Activated CD8-positive, alpha-beta memory T cell treated with anti-CD3 and anti-CD28 coated beads, Interleukin-2, amount 50 U/mL, for 4 hours (primary cell): ENCODE measurements at places on chromosomes 11 and 22.
A peak's percentile ranks its signal among the peaks of the same experiment; 100 is the strongest.

DNA sequence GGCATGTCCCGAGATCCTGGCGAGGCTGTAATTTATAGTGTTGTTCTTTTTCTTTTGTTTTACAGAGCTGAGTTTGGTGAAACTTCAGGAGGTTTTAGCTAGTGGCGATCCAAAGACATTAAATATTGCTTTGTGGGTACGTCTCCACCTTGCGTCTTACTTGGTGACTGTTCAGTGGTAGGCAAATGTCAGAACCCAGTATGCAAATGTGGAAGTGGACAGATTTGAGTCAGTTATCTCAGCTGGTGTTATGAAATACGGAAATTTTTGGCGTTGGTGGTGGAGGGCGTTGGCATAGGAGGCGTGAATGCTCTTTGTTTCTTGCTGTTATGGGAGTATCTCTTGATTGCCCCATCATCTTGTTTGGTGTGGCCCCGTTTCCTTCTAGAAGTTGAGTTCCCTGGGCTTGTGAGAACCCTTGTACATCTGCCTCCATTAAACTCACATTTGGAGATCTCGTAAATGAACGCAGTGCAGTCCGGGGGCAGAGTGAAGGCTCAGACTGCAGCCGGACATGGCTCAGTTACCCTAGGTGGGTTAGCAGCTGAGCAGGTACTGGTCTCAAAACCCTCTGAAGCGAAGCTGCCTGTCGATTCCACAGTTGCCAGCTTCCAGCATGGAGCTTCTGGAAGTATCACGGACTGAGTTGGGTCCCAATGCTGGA is 39.9 kb downstream of the PTPRJ start:
- DNase-seq: peak; percentile 25

DNA sequence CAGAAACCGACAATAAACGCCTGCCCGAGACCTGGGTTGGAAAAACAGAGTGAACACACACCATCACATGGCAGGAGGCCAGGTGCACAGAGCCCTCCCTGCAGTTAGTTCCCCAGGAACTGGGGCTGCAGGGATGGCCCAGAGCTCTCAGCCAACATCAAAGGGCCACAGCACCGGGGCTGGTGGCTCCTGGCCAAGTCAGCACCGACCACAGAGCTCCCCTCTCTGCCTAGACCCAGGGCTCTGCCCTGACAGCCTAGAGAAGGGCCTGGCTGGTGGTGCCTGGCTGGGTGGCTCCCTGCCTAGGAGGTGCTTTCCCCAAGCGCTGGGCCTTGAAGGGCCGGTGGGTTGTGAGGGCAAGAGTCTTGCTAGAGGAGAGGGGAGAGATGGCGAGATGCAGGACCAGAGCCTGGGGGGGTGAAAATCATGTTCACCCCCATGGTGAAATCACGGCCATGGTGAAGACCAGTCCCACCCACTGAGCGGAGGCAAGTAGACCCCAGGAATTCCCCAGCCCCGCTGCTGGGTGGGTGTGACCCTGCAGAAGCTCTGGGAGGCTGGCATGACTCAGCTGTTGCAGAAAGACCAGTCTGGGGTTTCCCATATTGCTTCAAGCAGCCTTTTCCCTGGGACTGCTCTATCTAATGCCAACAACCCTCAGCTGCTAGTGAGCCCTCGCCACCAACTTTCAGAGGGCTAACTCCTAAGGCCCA is 7.2 kb upstream of the BID start:
- peak; percentile 71 for DNase-seq

GRCh38 chr11:1830322-1831223 is 4.2 kb upstream of the SYT8 start:
- DNase-seq: no peak

GRCh38 chr22:44181912-44182587 is 1.3 kb downstream of the PARVG start:
- peak; percentile 27 for DNase-seq

DNA sequence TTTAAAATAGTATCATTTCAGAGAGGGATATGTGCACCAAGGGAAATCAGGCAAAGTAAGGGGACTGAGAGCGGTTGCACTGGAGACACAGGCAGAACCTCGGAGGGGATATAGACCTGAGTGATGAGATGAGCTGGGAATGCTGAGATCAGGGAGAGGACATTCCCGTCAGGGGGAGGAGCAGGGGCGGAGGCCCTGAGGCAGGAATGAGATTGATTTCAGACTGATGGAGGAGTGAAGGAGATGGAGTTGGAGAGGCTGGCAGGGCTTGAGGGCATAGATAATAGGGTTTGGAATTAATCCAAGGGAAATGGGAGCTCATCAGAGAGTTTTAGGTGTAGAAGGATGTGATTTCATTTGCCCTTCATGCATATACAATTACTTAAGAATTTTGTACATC is 13.2 kb downstream of the CD6 start:
- DNase-seq: no peak

DNA sequence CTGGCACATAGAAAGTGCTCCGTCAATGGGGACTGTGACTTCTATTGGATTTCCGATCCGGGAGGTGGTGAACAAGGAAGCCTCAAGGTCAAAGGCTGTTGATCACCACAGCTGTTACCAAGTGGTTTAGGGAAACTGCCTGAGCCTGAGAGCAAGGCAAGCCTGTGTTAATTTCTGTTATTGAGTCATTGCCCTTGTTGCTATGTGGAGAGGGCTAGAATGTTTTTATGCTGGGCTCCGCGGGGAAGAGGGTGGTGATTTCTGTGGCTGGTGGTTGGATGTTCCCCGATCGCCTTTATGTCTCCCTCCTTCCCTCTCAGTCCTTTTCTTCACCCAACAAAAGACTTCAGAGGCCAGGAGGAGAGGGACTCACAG is 108.5 kb upstream of the ALX4 start:
- no peak for DNase-seq

- DNase-seq: no peak
These were observed 740.5 kb downstream of the BRD1 start for GRCh38 chr22:49087198-49087597.

DNA sequence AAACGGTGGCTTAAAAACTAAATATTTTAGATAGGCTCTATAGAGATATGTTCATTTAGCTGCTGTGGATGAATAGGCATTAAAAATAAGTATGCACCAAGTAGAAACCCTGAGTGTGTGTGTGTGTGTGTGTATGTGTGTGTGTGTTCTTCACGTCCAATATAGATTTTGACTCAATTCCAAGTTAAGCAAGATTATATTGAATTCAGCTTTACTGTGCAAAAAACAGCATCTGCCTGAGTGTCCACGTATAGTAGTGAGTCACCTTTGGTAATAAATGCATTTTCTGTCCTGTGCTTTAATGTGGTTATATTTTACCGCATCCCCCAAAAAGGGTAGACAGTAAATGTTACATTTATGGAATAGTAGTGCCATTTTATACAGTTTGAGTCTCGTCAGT is 71.2 kb downstream of the PDHX start:
- DNase-seq: no peak

GRCh38 chr11:70872955-70873735 is 379.2 kb downstream of the SHANK2 start:
- no peak for DNase-seq

DNA sequence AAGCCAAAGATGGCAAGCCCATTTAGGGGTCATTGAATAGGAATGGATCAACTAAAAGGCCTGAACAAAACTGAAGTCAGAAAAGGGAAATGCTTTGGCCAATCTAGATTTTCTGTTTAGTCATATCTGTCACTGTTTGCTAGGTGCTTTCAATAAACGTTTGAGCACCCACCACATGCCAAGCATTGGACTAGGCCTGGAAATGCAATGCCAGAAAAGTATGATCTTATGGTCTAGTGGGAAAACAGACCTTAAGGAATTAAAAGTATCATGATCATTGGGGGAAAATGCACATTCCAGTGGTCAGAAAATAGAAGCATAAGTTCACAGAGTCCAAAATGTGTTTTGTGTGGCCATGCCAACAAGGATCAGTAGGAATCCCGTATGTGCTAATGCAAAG is 76.8 kb upstream of the BIRC3 start:
- DNase-seq: no peak

GRCh38 chr11:95324826-95325225 is 93.8 kb upstream of the SESN3 start:
- DNase-seq: no peak

- no peak for DNase-seq
These were observed 84.5 kb upstream of the PLET1 start for GRCh38 chr11:112345166-112345565.

- no peak for DNase-seq
These were observed 50.3 kb downstream of the MICAL2 start for GRCh38 chr11:12160680-12161079.

- DNase-seq: no peak
These were observed 127.9 kb upstream of the CSNK2A3 start for GRCh38 chr11:11480971-11481370.

GRCh38 chr11:73753938-73754337 is 6.9 kb downstream of the RAB6A start:
- DNase-seq: no peak

- DNase-seq: no peak
These were observed 14.7 kb upstream of the SORL1-AS1 start for GRCh38 chr11:121467471-121467870.

DNA sequence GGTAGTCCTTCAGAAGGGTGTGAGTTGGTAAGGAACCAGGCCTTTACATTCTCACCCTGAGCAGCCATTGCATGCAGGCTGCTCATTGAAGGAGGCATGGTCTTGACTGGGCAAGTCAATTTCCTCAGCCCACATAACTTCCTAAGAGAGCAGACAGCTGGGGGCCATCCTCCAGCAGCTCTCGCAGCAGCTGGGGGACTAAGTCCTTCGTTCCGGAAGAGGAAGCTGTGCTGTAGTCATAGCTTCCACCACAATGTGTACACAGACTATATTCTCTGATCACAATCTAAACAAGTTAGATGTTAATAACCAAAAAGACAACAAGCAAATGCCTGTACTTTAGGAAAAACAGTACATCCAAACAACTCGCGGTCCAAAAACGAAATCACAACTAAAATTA is 30.1 kb upstream of the MPPED1 start:
- no peak for DNase-seq

- DNase-seq: no peak
These were observed 25.2 kb downstream of the PDE3B start for GRCh38 chr11:14668731-14669301.

- no peak for DNase-seq
These were observed 22.0 kb upstream of the CD44 start for GRCh38 chr11:35116762-35117640.

DNA sequence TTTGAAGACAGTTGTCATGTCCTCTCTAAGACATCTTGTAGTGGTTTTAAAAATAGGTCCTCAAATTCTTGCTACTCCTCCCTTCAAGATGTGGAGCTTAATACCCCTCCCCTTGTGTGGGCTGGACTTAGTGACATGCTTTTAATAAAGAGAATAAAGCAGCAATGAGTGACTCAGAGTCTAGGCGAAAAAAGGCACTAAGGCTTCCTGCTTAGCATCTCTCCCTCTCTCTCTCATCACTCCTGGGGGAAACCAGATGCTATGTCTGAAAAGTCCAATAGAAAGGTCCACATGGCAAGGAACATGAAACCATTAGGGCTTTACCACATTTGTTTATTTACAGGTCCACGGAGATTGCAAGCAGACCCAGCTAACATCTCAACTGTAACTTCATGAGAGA is 11.7 kb downstream of the SERGEF start:
- no peak for DNase-seq

GRCh38 chr11:2271077-2271326 is 614 bp upstream of the ASCL2 start:
- peak; percentile 72 for DNase-seq

DNA sequence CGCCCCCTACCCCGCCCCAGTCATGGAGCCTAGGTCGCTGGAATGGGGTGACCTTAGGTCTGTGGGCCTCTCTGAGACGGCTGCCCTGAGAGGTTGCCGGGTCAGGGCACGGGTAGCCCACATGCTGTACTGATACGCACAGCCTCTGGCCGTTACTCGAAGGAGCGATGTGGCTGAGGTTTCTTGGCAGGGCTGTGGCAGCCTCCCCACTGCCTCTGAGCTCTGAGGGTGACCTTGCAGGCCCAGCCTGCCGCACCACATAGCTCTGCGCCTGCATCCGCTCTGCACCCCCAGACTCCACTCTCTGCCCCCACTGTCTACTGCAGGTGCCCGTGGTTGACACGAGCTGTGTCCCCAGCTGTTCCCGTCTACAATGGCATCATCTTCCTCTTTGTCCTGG is 7.3 kb downstream of the ZDHHC8 start:
- DNase-seq: no peak

GRCh38 chr11:20933086-20933485 is 263.7 kb downstream of the NELL1 start:
- DNase-seq: no peak

DNA sequence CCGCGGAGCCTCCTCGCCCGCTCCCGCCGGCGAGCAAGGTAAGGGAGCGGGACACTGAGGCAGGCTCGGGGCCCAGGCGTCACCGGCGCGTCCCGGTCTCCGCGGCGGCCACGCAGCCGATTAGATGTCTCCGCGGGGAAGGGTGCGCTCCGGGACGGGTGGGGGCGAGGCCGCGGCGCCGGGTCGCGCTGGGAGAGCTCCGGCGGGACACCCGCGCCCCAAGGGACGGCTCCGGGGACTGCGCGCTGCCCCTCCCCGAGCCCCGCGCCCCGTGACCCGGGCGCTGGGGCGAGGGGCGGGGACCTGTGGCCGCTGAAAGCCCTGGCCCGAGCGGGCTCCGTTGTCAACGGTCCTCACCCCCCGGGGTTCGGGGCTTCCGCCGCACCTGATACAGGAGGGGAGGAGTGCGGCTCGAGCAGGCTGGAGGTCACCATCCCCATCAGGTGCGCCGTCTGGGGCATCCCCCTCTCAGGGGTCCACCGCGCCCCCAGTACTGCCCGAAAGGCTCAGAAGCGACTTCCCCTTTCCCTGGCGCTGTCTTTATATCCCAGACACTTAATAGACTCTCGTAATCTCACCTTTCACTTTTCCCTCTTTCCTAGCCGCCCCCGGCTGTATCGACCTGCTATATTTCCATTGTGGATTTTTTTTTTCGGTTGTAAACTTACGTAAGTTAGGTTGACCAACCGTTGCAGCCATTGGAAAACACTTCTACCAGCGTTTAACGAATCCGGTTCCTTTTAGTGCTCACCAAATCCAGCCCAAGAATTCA is 573 bp downstream of the PPFIA1 start:
- DNase-seq: peak; percentile 42

GRCh38 chr22:50705219-50705691 is 32.6 kb downstream of the SHANK3 start:
- DNase-seq: no peak

DNA sequence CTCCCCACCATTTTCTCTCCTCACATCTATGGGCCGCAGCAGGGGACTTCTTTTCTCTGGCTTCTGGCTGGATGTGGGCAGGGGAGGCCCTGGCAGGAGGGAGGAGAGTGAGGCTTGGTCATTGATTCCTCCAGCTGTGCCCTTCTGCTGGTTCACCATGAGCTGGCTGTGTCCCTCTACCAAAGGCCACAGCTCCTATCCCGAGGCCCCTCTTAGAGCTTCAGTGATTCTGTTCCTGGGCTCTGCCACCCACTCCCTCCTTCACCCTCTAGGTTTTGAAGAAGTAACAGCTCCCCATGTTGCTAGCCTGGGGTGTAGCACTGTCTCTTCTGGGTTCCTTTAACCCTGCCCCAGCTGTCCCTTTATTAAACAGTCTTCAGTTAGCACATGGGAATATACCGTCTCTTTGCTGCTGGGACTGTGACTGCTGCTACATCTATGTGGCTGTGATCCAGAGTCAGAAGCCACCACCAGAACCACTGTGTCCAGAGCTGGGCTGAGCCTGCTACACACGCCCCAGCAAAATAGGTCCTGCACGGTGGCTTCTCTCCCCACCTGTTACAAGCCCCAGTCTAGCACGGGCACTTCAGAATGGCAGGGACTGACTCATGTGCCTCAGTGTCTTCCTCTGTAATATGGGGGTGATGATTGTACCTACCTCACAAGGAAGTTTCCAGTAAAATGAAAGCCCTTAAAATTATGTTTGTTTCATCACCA is 578 bp upstream of the PARVG start:
- no peak for DNase-seq
